ENCODE measurements at places on chromosomes 2 and 18.

DNA sequence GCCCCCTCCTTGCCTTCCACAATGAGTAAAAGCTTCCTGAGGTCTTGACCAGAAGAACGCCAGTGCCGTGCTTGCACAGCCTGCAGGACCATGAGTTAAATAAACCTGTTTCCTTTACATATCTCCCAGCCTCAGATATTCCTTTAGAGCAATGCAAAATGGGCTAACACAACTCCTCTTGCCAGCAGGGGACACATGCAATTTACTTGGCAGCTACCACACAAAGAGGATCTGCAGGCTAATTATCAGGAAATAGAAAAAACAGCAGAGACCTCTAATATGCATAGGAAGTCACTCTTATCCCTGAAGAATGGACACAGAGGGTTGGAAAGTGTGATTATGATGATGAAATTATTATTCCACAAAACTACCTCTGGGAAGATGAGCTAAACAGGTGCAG lies 114.0 kb downstream of the PIEZO2 start:
- peak; percentile 6 for DNase-seq

GRCh38 chr2:161265874-161266273 lies 42.4 kb upstream of the PSMD14 start:
- DNase-seq: no peak

DNA sequence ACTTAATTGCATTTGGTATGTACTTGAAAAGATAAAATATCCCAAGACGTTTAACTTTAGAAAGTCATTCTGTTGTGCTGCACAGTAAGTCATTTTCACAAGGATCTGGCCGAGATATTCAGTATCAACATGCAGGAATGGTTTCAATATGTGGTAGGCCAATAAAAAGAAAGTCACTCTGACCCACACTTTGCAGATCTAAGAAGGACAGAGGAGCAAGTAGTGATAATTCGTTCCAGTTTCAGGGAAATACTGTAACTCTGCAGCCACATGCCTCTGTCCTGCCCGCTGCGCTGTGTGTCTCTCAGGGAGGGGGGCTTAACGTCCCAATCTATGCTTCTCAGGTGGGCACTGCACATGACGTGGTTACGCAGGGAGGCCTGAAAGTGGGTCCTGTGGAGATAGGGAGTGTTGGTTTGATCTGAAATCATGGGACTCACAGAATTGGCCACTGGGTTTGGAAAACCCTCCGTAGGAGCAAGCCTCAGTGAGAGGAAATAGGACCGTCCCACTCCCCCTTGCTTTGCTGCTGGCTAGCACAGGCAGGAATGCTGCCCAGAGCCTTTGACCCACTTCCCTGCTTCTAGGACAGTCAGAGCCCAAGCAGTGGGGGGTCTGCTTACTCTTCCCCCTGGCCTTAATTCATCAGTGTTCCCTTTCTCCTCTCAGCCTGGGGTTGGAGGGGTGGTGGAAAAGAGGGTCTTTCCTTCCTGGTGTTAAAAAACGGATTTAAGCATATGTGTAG lies 314.7 kb upstream of the SPRED2 start:
- no peak for DNase-seq

GRCh38 chr2:39682066-39682692 lies 16.5 kb downstream of the TMEM178A start:
- no peak for DNase-seq

DNA sequence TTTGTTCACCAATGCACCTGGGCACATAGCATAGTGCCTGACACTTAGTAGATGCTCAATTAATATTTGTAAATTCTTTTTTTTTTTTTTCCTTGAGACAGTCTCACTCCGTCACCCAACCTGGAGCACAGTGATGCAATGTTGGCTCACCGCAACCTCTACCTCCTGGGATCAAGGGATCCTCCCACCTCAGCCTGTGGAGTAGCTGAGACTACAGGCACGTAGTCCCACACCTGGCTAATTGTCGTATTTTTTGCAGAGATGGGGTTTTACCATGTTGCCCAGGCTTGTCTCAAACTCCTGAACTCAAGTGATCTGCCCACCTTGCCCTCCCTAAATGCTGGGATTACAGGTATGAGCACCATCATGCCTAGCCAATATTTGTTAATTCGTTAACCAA lies 23.2 kb upstream of the LPIN2 start:
- no peak for DNase-seq

DNA sequence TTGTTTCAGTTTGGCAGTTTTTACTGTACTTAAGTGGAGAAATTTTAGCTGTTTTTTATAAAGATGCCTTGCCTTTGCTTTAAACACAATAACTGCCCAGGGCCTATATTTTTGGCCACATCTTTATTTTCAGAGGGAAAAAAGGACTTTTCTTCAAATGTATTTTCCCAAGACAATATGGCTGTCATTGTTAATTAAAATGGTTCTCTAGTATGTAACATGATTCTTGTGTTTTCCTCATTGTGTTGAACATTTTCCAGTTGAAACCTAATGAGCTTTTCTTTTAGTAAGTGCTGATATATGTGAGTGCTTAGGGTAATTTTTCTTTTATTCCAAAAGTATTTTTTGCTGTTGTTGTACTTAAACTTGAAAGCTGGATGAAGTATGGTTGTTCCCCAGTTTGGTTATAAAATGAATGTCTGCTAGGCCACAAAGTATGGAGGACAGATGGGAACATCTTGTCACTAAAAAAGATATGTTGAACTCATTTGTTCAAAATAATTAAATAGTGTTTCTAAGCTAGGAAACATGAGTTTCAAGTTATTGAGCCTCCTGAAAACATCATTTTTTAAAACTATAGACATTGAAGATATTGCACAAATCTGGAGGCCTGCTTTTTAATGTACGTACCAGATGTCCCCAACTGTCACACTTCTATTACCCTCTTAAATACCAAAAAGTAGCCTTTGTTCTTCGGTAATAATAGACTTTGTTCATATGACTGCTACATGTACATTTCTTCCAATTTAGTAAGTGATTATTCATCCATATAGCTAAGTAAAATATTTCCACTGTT lies 147.5 kb upstream of the DAPL1 start:
- no peak for DNase-seq

DNA sequence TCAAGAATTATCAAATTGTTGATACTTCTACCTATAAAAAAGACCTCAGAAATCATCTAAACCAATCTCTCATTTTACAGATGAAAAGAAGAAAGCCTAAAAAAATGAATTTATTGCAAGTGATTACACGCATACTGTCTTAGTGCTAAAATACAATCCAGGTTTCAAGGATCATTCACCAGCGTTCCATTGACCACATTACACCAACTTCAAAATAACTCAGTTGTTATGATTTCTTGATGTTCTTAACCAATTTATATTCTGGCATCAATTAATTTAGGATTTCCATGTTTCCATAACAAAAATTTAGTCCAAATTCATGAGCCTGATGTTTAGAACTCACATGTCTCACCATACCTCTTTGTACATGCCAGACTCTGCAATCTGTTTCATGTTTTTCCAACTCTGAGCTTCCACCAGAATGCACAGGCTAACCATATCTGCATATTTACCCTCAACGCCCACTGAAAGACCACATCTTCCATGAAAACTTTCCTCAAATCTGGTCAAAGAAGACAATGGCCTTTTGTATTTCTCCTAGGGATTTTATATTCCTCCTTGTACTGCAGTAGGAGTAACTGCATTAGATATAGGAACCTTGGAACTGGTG lies 2.1 kb upstream of the INSIG2 start:
- DNase-seq: no peak

DNA sequence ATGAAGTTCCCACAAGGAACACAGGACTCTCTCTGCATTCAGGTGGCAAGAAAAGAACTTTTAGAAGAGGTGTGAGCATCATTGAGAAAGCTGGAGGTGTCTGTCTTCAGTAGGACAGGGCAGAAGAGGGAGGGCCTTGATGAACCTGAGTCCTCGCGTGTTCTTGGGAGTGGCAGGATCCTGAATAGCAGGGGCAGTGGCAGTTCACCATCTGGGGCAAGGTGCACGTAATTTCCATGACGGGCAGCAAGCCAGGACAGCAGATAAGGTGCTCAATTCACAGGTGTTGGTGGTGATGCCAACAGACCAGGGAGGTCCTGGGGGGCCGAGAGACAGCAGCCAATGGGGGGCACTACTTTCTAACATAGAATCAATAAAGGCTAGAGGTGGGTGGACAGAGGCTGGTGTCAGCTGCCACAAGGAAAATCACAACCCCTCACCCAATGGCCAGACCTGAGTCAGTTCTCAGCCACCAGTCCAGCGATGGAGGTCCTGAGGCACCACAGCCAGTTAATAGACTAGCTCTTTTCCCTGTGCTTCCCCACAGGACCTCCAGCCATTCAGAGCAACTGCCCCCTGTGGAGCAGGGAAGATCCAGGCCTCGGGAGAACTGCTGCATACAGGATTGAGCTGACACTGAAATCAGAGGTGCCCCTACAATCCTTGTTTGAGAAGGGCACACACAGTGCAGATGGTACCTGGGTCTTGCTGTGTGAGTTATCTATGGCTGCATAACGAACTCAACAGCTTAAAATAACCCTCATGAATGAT lies 10.9 kb upstream of the HDAC4 start:
- no peak for DNase-seq

GRCh38 chr2:160570376-160570775 lies 76.8 kb upstream of the RBMS1 start:
- no peak for DNase-seq

DNA sequence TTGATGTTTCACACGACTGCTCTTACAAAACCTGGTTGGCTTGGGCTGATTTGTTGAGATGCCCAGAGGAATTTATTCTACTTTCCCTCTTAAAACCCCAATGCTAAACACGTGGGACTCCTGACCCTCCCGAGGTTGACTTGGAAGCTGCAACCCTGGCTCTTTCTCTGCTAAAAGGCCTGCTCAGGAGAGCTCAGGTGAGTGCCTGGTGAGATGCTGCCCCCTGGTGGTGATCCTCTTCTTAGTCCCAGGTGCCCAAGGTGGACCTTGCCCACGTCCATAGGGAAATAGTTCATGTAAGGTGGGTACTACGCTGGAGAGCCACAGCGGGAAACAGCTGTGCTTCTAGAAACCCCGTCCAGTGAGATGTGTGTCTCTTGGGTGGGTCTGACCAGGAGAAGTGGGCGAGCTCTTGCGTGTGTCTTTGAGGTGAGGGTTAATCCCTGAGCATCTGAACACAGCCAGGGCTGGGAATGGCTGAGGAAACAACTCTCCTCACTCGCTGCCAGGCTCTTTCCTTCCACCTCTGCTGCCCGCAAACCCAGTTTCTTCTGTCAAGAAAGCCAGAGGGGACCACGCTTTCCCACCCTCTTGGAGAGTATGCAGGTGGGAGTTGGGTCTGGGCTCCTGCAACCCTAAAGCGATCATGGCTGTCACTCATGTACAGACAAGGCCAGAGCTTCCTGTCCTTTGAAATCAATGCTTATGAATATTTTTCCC lies 25.5 kb upstream of the PXDN start:
- peak; percentile 59 for DNase-seq

DNA sequence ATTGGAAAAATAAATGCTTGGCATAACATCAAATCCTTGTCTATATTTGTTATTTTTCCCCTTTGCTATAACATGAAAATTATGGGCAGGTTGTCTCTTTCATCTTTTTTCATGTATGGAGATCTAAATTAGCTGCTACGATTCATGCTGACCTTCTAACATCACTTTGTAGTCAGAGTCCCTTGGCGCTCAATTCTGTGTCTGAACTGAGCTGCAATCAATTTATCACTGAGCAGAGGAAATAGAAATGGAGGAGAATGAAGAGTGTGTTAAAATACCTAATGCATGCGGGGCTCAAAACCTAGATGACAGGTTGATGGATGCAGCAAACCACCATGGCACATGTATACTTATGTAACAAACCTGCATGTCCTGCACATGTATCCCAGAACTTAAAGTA lies 168.9 kb downstream of the CDH7 start:
- DNase-seq: no peak
